T-helper 22 cell (primary cell): ENCODE measurements at places on chromosomes 2 and 18.

GRCh38 chr2:54770676-54771075 is 47.2 kb downstream of the EML6 start:
- no peak for DNase-seq

- no peak for DNase-seq
Observed at GRCh38 chr2:219087848-219088247, 27.1 kb upstream of the IHH start.

DNA sequence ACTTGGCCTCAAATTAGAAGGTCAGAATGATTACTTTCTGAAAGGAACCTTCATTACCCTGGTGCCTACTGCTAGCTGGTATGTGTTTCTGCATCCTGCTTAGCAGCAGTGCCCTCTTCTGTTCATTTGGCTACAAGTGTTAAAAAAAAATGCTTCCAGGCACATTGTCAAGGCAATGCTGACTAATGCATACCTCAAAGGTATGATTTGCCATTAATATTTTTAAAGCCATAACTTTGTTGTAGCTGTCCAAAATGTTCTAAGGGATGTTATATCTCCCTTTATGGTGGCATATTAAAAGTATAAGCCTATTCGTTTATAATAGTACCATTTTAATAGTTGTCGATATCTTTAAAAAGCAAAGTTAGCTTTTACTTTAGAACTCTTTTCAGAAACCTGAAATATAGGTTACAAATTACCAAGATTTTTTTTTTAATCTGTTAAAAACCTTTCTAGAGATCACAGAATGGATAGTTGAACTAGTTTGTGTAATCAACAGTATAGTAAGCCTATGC is 52.0 kb upstream of the FAM171B start:
- no peak for DNase-seq

GRCh38 chr2:32271063-32271462 is 6.4 kb upstream of the NLRC4 start:
- no peak for DNase-seq

DNA sequence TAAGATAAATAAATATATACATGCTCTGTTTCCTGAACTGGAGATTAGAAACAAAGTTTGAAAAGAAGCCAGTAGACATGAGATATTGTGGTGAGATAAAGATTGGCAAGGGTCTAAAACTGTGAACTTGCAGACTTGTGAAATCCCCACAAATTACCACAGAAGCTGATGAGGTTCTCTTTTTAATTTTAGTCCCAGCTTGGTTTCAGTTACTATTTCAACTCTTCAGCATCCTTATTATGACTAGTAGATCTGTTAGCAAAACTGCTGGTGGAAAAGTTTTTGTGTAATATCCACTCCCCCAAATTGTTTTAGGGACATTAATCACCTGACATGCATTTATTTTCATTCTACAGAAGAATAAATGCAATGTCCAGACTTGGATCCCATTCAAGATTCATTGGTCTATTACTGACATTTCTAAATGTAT is 20.8 kb downstream of the RASGRP3 start:
- no peak for DNase-seq

DNA sequence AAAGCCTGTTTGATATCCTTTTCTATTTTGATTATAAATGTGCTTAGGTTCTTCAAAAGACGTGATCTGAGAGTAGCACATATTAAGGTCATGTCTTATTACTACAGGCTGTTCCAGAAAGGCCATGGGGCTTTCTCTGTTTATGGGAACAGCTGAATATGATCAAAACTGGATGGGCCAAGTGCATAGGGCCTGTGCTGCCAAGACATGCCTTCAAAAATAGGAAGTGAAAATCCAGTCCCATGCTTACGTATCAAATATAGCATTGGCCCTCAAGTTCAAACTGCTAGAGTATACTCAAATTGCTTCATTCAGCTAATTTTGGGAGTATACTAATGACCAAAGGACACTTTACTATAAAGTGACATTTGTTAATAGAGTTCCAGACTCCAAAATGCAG is 24.1 kb downstream of the SLC25A52 start:
- DNase-seq: no peak

DNA sequence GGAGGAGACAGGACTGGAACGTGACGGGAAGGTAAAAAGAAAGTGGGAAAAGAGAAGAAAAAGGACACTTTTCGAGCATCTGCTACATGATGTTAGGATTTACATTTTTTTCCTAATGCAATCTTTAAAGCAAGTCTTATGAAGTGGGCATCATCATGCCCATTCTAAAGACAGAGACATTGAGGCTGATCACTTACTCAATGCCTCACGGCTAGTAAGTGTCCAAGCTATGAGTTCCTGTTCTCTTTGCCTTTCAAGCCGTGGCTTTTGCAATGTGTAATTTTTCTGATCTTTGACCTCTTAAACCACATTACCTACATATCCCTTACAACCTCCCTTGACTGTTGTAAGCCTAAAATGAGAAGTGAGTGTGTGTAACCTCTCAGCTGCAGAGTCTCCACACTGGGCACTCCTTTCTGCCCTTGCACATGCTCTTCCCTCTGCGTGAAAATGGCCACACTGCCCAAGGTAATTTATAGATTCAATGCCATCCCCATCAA is 649.2 kb downstream of the RNF144A start:
- no peak for DNase-seq

GRCh38 chr18:48441405-48441881 is 32.3 kb upstream of the ZBTB7C start:
- DNase-seq: no peak

DNA sequence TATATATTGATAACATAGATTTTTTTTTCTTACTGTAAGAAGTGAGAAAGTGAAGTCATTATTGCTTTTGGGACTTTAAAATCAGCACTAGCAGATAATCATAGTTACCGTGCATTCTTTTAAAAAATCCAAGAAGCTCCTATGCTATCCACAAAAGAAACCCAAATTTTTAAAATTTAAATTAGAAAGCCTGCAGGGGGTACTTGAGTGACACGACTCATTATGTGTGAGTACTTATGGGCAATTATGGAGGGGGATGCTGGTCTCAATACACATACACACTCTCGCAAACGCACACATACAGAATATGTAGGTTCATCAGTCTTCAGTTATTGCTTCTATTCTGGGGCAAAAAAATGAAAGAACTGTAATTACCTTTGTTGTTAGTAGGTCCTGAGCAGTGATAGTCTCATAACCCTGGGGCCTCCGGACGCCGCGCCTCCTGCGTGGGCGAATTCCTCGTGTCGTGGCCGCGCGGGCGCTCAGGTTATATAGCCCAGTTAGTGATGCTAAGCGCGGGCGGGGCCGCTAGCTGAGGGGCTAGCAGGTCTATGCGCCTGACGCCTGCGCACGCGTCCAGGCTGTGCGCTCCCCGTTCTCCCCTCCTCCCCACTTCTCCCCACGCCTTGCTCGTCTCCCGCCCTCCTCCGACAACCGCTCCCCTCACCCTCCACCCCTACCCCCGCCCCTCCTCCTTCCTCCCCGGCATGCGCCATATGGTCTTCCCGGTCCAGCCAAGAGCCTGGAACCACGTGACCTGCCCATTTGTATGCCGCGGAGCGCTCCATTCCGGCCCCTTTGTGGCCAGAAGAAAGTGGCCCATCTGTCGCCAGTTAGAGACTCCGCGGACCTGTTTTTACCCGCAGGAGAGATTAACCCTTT is at the start of gene NEUROD1:
TSS of gene NEUROD1 (minus strand) at position 463 of the 882 bp plus-strand sequence. CDS start 1,657 bp downstream, outside the sequence.
- no peak for DNase-seq

GRCh38 chr18:76495006-76495370 is at the start of gene ZNF516:
TSS of gene ZNF516 (minus strand) at chr18:76495242. CDS start at chr18:76443054, 52,188 bp downstream.
- no peak for DNase-seq

DNA sequence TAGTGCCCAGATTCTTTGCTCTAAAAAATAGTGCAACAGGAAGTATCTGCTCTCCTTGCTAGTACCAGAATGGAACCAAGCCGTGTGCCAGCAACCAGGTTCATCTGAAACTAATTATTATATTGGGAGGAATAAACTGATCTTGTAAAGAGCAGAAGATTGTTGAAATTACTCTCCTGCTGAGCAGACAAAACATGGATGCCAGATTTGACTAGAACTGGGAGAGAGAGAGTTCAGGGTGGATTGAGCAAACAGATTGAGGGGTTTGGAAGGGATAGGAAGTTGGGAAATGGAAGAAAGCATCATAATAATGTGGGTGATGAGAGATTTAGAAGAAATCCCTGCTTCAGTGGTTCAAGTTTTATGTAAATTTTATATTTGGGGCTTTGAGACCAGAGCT is 160.1 kb upstream of the RASGRP3 start:
- DNase-seq: no peak

GRCh38 chr18:56574861-56575260 is 63.5 kb downstream of the TXNL1 start:
- no peak for DNase-seq

- DNase-seq: no peak
Observed at GRCh38 chr2:69993048-69993565, 31.7 kb upstream of the ASPRV1 start.

- DNase-seq: no peak
Observed at GRCh38 chr2:28274911-28275685, 117.6 kb upstream of the FOSL2 start.

GRCh38 chr2:65980531-65980930 is 454.4 kb upstream of the MEIS1 start:
- no peak for DNase-seq

DNA sequence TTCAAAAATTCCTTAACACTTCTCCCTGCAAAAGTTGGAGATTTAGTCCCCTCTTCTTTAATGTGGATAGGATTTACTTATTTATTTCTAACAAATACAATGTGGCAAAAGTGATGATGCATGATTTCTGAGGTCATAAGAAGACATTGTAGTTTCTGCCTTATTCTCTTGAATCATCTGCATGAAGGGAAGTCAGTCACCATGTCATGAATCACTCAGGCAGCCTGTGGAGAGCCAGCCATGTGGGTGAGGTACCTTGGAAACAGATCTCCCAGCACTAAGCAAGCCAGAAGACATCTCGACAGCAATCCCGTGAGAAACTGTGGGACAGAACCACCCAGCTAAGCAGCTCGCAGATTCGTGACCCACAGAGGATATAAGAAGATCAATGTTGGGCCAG is 2.7 kb upstream of the ZC3H8 start:
- DNase-seq: no peak

DNA sequence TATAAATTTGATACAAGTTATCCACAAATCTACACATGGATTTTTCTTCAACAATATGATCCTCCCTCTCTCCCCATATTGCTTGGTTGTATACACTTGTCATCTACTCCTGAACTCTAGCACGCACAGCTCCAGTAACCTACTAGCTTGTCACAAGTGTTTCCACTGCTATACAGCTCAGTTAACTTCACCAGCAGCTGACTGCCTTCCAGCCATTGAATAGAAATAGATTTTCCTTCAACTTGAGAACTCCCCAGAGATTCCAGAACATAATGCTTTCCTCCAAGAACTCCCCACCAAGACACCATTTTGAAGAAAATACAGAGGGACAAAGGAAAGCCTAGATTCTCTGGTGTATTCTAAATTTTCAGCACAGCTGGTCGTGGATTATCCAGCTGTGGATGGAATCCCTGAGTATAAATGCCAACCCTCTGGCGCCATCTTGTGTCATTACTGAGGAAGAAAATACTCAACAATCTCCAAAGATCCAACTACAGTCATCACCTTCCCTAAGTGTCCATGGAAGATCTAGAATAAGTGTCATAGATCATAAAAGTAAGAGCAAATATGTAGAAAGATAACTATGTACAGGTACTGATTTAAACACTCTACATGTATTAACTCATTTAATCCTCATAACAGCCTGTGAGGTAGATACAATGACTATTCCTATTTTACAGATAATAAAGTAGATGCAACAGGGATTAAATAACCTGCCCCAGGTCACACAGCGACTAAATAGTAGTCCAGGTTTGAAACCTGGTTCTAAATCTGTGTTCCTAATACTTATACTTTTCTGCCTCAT is 156.7 kb downstream of the ARHGAP28 start:
- DNase-seq: no peak

GRCh38 chr2:23385351-23385747 is 370 bp downstream of the KLHL29 start:
- no peak for DNase-seq
